ENCODE measurements at places on chromosomes 7 and 10.

- peak; percentile 86 for DNase-seq
These were observed 9.1 kb upstream of the ASIC3 start for GRCh38 chr7:151038951-151039849.

DNA sequence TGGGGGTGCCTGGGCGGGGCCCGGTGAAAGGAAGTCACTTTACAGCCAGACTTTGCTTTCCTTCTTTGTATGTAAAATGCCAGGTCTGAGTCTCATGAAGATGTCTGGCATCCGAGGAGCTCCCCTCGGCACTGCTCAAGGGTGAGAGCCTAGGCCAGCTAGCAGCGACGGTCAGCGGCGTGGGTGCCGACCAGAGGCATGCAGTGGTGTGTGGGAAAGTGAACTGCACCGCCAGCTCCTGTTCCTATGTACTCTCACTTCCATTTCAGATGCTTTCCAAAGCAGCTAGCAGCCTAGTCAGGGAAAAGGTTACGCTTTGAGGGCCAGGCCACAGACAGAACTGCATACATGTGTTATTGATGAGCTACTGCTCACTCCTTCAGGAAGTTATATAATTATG is 172.8 kb downstream of the ZMYND11 start:
- no peak for DNase-seq

DNA sequence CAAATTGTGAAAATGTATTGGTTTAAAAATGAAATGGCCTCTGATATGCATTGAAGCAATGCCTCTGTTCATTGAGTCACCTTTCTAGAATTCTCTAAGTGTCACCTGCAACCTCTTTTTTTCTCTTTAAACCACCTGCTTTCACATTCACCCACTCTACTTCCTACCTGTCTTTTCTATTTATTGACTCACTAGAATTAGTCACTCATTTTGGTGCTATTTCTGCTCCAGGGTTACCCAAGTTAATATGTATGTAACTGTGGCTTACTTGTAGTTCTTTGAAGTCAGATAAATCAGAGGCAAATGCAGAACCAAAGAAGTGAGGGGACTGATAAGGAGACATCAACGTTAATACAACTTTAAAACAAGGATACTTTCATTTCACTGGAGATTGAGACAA is 674.7 kb downstream of the CCSER2 start:
- DNase-seq, result no peak

GRCh38 chr7:94355454-94355853 is 39.2 kb upstream of the COL1A2 start:
- DNase-seq, result no peak

GRCh38 chr10:27030060-27030459 is 70.2 kb downstream of the ANKRD26 start:
- DNase-seq, result no peak

DNA sequence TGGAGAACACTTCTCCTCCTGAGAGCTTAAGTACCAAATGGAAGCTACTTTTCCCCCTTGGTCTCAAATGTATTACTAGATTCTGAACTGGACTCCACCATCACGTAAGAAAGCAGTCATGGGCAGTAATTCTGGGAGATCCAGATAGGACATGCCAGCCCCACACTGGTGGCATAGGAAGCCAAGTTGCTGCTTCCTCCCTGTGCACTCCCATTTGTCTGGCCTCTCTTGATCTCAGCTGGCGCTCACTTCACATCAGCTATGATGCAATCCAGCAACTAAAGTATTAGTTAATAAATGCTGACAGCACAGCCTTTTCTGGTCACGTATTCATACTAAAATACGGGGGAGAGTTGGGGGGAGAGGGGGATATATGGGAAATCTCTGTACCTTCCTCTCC is 3.4 kb upstream of the IL6 start:
- no peak for DNase-seq

DNA sequence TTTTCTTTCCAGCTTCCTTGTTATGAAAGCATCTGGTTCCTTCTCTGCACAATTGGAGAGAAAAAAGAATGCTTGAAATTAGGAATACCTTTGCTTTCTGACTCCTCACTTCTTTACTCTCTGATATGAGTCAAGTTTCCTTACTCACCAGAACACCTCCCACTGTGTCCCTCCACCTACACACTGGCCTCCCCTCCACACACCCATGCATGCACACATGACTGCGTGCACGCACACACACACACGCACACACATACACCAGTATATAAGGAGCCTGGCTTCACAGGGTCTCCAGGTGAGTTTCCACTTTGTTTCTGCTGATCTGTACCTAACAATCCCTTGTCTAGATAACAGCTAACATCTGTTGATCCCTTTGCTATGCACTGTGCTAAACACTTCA is 11.4 kb upstream of the PTER start:
- no peak for DNase-seq

GRCh38 chr10:62578301-62578700 is 204.1 kb downstream of the ZNF365 start:
- no peak for DNase-seq

- DNase-seq, result no peak
These were observed 7.1 kb downstream of the FOXK1 start for GRCh38 chr7:4689151-4689550.

DNA sequence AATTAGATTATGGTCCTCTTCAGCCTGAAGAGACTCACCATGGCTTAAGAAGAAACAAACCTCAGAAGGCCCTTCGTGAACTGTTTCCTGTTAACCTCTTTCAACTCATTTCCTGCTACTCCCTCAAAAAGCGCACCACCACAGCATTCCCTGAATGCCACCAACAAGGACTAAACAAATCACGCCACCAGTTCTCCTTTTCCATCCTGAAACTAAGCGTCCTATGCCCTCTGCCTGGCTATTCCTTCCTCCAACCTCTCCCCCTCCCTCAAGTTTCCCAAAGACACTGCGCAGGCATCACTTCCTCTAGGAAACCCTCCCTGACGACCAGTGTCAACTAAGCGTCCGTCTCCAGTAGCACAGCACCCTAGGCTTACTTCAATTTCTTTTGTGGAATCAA is 12.0 kb downstream of the YWHAG start:
- no peak for DNase-seq

DNA sequence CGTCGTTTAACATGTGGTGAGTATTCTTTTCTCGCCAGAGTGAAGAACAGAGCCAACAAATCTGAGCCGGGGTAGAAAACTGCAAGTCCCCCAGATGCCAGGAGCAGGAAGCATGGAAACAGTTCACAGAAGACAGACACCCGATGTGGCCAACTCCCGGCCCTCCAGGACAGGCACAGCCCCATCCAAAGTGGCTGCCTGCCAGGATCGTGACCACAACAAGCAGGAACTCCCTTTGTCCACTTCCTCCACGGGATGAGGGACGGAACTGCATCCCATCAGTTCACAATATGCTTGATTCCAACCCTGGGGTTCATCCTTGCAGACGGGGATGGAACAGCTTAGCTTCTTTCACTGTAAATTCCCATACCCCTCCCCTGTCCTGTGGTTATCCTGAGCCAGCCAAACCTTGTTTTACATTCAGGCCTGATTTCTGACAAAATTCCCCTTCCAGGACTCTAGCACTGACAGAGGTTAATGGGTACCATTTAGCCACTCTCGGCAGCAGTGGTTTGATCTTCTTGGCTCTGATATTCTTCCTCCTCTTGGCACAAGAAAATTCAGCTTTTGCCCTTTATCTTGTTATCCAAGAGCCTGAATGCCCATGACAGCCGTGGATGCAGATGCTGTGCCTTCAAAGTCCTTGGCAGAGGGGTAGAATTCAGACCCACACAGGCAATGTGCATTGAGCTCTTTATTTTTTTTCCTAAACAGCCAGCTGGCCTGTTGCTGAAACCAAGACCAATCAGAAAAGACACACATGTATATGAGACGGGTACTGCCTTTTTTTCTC is 105.5 kb upstream of the FAM204A start:
- DNase-seq, result no peak

DNA sequence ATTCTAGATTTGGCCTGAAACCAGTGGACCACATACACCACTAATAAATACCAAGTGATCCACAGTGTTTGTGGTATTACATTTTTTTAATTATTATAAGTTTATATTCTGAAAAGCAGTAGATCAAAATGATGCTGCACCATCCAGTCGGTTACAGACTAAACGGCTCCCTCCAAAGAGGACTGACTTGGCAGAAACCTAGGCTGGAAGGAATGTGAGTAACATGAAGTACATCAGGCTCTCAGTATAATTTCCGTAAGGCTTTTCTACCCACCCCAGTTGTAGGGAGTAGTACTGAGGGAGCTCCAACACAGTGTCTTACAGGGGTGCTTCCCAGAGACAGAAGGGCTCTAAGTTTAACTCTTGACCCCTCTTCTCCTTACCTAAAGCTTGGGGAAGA is 119.5 kb downstream of the TRRAP start:
- DNase-seq, result no peak

Data from upper lobe of right lung (tissue), 1 donor.